ENCODE measurements at places on chromosomes 3 and 15.
A peak's percentile ranks its signal among the peaks of the same experiment; 100 is the strongest.

DNA sequence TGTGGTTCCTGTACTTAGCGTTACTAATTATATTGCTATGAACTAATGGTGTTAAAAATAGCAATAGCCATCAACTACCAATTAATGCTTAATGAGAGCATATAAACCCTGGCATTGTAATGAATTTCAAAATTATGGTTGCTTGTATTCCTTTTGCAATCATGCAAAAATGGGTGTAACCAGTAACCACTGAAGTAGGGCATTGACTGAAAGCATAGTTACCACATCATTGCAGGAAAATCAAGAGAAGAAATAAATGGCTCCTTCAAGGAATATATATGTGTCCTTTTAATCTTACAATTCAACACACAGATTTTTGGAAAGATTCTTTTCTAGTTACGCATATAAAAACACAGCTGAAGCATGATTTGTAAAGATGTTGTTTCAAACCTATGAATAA is 328.3 kb upstream of the AGTR1 start:
- no peak for DNase-seq

- DNase-seq: no peak
These were observed 20.9 kb upstream of the VPS33B start for GRCh38 chr15:91043202-91043874.

GRCh38 chr3:190121383-190121782 is 686 bp upstream of the P3H2 start:
- DNase-seq: no peak

GRCh38 chr3:149752788-149753136 is 473 bp upstream of the COMMD2 start:
- DNase-seq: no peak

DNA sequence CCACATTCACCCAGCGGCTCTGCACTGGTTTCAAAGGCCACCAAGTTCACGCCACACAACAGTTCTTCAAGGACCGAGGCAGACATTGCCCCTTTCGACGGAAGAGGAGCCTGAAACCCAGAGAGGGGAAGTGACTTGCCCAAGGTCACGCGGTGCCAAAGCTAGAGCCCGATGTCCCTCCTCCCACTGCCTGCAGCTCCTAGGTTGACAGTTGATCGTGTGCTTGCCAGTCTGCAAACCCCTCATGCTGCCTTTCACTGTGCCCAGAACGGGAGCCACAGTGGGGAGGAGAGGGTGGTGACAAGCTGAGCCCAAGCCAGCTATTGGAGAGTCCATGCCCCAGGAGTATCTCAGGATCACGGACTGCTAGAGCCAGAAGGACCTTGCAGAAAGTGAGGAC is 230.9 kb downstream of the XXYLT1 start:
- no peak for DNase-seq

- DNase-seq: no peak
These were observed 598.2 kb upstream of the NECTIN3 start for GRCh38 chr3:110473405-110473804.

DNA sequence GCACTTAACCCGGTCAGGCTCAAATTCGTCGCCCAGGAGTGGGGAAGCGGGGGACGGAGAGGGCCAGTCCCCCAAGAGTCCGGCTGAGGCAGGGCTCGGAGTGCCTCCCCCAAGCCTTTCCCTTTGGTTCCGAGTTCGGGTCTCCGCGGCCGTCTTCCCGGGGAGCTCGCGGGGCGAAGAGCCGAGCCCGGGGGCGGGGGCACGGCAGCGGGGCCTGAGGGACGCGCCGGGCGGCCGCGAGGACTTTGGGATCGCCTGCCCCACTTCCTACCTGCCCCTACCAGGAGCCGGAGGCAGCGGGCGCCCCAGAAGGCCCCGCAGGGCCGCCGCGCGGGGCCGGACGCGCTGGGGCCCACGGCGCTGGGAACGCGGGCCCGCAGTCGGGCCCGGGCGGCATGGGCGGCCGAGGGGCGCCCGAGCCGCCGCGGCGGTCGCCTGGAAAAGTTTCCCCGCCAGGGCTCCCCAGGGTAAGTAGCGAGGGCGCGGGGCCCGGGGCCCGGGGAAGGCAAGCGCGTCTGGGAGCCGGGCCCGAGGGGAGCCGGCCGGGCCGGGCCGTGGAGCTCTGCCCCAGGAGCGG is 2.8 kb downstream of the FURIN start:
- DNase-seq: peak; percentile 27

DNA sequence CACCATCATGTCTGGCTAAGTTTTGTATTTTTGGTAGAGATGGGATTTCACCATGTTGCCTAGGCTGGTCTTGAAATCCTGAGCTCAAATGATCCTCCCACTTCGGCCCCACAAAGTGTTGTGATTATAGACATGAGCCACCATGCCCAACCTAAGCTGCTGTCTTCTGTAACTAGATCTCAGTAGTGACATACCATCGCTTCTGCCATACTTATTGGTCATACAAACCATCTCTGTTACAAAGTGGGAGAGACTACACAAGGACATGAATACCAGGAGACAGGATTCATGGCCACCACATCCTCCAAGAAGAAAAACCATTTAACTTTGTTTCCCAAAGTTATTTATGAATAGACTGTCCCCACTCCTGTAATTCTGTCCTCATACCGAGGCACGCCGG is 81.3 kb downstream of the SMAD6 start:
- DNase-seq: no peak

DNA sequence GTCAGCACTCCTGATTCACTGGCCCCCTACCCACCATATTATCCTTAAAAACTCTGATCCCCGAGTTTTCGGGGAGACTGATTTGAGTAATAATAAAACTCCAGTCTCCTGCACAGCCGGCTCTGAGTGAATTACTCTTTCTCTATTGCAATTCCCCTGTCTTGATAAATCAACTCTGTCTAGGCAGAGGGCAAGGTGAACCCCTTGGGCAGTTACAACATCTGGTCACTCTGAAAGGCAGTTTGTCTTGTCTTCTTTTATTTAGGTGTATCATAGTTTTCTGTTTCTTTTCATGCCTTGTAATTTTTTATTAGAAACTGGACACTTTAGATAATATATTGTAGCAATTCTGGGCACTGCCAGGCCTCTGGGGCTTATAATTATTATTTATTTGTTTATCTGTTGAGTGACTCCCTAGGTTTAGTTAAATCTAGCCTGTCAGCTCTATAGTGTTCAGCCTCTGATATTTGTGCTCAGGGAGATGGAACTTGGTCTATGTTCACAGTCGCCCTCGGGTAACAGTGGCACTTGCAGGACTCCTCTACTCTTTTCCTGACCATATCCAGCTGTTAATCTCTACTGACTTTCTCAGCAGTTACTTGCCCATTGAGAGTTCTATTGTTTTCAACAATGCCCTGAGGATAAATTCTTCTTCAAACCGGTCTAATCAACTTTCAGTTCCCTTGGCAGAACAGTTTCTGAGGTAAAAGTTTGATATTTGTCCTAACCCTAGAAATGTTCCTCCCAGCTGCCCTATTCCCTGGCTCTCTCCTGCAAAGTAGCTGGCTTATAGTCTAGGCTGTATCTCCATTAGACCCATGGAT is 15.5 kb upstream of the PLAAT1 start:
- DNase-seq: no peak

Measured in CD4-positive, alpha-beta T cell (primary cell).